H9 (cell line): ENCODE measurements at places on chromosomes 12 and 14.

DNA sequence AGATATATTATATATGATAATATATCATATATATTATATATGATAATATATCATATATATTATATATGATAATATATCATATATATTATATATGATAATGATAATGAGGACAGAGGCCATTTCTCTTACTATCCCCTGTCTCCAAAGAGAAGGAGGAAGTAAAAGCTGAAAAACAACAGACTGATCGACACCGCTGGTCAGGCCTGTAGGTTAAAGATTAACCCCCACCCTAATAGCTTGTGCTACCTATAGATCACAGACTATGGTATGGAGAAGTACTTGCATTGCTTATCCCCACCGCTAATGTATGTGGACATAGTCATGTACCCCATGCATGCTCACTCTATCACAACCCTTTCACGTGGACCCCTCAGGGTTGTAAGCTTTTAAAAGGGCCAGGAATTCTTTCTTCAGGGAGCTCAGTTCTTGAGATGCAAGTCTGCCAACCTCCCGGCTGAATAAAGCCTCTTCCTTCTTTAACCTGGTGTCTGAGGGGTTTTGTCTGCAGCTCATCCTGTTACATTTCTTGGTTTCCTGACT lies 786.1 kb upstream of the TMEM132C start:
- DNase-seq = no peak

DNA sequence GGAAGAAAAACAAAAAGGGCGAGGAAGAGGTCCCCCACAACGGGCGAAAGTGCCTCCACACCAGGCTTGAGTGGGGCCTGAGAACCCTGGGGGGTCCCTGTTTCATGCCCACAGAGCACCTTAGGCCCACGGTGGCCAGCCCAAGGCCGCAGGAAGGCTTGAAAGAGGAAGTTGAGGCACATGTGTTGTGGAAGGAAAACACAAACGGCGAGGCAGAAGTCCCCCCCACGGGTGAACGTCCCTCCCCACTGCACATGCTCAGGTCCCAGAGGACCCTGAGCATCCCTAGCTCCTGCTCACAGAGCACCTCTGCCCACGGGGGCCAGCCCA lies 371.5 kb downstream of the ALG10 start:
- DNase-seq = no peak

DNA sequence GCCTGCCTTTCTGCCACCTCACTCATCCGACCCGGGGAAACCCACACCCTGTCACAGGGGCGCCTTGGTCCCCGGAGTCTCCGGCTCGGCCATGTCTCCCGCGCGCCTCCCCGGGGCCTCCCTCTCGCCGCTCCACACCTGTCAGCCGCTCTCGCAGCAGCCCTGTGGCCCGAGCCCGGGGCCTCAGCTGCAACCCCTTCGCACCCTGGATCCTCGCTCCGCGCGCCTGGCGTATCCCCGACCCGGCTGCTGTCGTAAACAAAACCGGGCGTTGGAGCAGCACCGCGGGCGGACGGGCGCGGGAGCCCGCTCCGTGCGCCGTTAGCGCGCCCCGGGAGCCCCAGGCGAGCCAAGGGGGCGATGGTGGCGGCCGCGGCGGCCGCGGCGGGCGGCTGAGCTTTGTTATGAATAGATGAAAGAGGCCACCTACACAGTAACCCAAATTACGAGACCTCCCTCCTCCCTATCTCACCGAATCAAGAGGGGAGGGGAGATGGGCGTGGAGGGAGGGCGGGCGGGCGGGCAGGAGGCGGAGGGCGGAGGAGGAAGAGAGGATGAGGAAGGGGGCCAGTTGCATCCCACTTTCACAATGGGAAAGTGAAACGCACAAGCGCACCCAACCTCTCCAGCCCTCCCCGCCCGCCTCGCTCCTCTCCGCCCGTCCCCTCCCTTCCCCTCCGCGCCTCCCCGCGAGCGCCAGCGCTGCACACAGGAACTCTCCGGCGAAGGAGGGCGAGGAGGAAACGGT lies at the start of gene PLXNC1:
PLXNC1 (plus strand) TSS at position 587 of the 748 bp plus-strand sequence. CDS start 395 bp downstream, outside the sequence.
- peak; percentile 67 for DNase-seq

- no peak for DNase-seq
Observed at GRCh38 chr12:124259154-124260066, 35.5 kb upstream of the RFLNA start.

GRCh38 chr14:102778338-102779083 lies 1.3 kb downstream of the TRAF3 start:
- DNase-seq = no peak

- DNase-seq = no peak
Observed at GRCh38 chr14:92340931-92341330, 18.0 kb downstream of the SLC24A4 start.

DNA sequence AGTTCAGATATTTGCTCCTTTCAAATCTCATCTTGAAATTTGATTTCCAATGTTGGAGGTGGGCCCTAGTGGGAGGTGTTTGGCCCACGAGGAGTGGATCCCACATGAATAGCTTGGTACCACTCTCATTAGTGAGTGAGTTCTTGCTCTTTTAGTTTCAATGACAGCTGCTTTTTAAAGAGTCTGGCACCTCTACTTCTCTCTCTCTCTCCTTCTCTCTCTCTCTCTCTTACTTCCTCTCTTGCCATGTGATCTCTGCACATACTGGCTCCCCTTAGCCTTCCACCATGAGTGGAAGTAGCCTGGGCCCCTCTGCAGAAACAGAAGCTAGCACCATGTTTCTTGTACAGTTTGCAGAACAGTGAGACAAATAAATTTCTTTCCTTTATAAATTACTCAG lies 25.1 kb downstream of the GPR65 start:
- no peak for DNase-seq

DNA sequence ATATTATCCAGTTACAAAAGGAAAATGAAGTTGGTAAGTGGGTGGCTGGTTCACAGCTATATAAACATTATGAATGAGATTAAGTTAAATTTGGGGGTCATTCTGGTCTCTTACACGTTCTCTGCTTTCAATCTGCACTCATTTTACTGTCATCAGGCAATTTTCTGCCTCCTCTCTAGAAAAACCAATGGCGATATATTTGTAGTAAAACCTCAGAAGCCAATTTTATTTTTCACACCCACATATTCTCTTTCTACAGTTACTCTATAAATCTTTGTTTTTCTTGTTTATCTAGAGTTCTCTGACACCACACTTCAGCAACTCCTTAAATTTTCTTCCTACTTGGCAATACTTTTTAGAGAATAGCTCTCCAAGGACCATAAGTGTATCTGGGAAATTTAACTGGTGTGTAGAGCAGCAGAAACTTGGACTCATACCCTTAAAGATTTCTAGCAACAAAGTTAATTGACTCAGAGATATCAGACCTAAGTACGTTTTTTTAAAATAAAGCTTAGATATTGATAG lies 926.9 kb downstream of the TMTC2 start:
- DNase-seq = no peak

- DNase-seq = no peak
Observed at GRCh38 chr14:92719421-92719820, 29.0 kb downstream of the LGMN start.

DNA sequence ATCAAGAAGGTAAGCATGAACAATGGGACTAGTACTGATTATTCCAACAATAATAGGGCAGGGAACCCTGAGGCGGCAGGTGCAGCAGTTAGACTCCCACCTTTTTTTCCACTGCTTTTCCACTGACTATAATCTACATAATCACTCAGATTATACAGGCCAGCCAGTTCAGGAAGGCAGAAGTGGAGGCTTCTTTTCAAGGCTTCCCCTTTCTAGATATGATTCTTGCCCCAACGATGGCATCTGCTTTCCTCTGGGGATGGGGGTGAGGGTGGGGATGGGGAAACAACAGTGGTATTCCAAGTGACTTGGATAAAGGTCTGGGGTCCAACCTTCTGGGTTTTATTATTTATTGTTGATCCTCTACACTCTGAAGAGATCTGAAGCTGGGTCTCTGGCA lies 331 bp downstream of the NCKAP1L start:
- DNase-seq = no peak

GRCh38 chr14:32764131-32764530 lies 174.5 kb upstream of the NPAS3 start:
- no peak for DNase-seq
